ENCODE measurements at places on chromosomes 1 and 21.

DNA sequence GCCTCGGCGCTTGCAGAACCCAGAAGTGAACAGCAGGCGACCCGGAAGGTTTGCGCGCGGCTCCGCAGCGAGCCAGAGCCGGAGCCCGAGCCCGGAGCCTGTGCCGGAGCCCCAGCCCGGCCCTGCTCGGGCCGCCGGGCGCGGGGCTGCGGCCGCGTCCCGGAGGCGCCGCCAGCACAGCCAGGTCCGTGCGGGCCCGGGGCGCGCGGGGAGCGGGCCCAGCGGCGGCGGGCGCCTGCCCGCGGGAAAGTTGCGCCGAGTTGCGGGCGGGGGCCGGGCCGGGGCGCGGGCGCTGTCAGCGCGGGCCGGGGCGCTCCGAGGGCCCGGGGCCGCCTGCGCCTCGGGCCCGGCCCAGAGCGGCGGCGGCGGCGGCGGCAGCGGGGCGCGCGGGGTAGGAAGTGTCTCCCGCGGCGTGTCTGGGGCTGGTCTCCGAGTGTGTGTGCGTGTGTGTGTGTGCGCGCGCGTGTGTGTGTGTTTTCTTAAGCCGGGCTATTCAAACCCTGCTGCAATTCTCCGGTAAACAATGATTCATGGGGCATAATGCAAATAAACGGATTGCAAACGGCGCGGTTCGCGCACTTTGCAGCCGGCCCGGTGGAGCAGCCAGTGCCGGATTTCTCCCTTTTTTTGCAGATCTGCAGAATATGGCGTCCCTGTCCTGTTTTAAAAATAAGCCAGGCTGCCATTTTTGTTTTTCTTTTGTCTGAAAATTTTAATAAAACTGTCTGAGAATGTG lies at the start of gene ZNF362:
Gene ZNF362, plus strand, starts transcription at position 22 of the 736 bp plus-strand sequence. CDS start 14,083 bp downstream, outside the sequence.
- DNase-seq = no peak

- DNase-seq = no peak
Measured at GRCh38 chr1:226912587-226913176, 27.4 kb upstream of the COQ8A start.

DNA sequence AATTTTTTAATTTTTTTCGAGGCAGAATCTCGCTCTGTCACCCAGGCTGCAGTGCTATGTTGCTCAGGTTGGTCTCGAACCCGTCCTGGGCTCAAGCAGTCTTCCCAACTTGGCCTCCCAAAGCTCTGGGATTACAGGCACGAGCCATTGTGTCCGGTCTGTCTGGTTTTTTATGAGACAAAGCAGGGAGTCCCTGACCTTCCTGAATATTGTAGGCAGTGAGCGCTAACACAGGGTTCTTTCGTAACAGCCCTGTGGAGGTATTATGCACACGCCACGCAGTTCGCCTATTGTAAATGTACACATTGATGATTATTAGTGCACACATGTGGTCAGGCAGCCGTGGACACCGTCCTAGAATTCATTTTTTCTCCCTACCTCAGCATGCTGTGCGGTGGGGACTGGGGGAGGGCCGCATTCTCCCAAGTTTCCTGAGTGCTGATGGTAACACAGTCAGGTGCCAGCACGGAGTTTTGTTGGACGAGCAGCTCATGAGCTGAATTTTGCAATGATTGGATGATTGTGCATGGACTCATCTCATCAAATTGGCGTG lies 19.6 kb downstream of the SPSB1 start:
- no peak for DNase-seq

DNA sequence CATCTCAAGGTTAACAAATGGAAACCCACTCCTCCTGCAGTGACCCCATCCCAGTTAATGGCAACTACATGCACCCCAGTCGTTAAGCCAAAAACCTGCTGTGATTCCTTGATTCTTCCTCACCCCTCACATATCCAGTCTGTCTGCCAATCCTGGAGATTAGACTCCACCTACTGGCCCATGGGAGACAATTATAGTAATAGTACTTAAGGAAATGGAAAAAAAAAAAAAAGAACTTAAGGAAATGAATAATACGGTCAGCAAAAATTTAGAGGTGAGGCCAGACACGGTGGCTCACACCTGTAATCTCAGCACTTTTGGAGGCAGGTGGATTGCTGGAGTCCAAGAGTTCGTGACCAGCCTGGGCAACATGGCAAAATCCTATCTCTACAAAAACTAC lies 7.0 kb downstream of the NOL9 start:
- no peak for DNase-seq

- no peak for DNase-seq
Measured at GRCh38 chr1:51414811-51415210, 84.4 kb upstream of the TTC39A start.

- no peak for DNase-seq
Measured at GRCh38 chr1:93395195-93395594, 49.5 kb downstream of the DR1 start.

- no peak for DNase-seq
Measured at GRCh38 chr1:219555031-219555692, 57.7 kb downstream of the ZC3H11B start.

DNA sequence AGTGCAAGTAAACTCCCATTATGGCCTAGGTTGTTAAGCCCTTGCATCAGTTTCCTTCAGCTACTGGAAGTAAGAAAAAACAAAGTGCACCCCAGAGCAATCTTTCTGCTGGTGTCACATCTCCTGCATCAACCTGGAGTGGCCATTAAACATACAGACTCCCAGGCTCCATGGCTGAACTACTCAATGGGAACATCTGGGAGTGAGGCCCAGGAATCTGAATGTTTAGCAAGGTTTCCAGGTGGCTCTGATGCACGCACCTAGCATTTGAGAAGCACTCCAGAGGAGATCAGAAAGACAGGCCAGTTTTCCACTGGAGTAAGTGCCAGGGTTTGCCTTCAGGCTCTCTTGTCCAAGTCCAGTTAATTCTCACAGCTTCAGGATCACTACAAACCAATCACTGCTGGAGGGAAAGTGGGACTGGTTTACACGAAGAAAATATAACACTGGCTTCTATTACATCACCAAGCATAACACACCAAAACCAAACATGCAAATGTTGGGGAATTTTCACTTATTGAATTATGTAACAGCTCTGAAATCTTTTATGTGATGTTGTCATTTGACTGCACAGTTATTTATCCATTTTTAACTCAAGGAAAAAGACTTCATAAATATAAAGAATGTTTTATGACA lies 22.3 kb upstream of the ABCA4 start:
- DNase-seq = no peak

DNA sequence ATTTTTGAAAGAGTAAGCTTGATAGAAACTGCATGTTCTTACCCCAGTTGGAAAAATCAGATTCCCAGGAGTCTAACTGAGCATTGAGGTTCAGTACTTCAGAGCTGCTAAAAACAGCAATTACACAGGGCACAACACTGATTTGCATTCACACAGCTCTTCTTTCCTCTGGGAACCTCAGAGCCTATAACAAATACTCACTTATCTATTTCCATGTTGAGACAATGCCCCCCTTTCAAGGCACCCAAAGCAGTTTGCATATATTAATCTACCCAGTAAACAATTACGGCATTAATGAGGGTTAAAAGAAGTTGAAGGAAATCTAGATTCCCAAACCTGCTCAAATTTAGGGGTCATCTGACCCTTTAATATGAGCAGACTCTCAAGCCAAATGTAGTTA lies 126.9 kb upstream of the SLC35F3 start:
- no peak for DNase-seq

GRCh38 chr1:211339631-211340041 lies 13.0 kb downstream of the TRAF5 start:
- no peak for DNase-seq

Data from keratinocyte (primary cell).